ENCODE measurements at places on chromosomes 3 and 15. TPM values are rescaled to one million over a fixed set of nuclear protein-coding genes. Genes with fewer than 3 reads are reported as not detected.

GRCh38 chr15:92902737-92903593 is 2.8 kb downstream of the CHD2 start:
- DNase-seq = no peak

GRCh38 chr3:120568202-120568531 is 28.0 kb upstream of the NDUFB4 start:
- DNase-seq = no peak

DNA sequence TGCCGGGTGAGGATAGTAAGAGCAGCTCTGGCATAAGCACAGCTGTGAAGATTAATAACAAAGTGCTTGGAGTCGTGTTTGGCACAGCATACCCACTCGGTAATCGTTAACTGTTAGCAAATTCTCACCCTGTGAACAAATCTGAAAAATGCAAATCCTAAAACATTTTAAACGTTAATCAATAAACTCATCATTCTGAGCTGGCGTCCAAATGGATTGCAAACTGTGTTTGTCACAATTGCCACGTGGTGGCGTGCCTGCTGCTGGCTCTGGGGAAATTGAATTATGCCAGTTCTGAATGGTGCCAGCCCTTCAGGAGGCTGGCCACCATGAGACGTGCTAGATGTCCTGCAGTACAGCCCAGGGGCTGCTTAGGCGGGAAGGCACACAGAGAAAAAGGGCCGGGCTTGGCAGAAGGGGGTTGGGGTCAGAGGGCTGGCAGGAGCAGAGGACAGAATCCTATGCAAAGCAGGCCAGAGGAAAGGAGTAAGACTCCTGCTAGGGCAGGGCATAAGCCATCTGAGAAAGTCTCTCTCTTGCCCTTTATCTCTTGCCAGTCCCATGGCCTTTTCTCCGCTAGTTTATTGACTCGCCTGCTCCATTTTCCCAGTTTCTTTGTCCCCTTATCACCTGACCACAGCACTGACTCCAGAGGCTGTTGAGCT is 22.1 kb upstream of the POLG start:
- no peak for DNase-seq

SEMA6D gene
- 10.6 TPM for total RNA-seq

- DNase-seq = no peak
Observed at GRCh38 chr3:172698631-172699030, 12.2 kb downstream of the NCEH1 start.

- no peak for DNase-seq
Observed at GRCh38 chr15:96088650-96089049, 241.8 kb upstream of the NR2F2 start.

Measured in progenitor cell of endocrine pancreas (in vitro differentiated cells).